ENCODE measurements at places on chromosomes 7 and 10.
A peak's percentile ranks its signal among the peaks of the same experiment; 100 is the strongest.

GRCh38 chr10:128420623-128421022 lies 294.4 kb upstream of the MKI67 start:
- DNase-seq: no peak

GRCh38 chr10:101478956-101479355 lies 109.1 kb downstream of the POLL start:
- DNase-seq: no peak

DNA sequence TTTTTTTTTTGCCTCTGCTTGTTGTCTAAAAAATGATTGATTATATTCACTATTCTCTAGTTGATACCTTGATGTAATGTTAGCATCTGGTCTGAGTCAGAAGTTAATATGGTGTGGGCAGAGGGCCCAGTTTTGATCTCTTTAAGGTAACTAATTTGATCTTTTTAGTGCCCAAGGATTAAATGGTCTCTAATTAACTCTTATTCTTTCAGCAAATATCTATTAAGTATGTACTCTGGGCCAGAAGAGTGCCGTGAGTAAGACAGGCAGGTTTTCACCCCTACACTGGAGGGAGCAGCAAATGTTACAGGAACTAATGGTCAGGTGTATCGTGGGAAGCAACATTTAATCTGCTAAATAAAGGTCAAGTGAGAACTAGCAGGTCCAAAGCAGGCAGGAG lies 144.6 kb upstream of the COL1A2 start:
- peak; percentile 90 for DNase-seq

GRCh38 chr10:47369251-47369894 lies 14.7 kb downstream of the ZNF488 start:
- no peak for DNase-seq

DNA sequence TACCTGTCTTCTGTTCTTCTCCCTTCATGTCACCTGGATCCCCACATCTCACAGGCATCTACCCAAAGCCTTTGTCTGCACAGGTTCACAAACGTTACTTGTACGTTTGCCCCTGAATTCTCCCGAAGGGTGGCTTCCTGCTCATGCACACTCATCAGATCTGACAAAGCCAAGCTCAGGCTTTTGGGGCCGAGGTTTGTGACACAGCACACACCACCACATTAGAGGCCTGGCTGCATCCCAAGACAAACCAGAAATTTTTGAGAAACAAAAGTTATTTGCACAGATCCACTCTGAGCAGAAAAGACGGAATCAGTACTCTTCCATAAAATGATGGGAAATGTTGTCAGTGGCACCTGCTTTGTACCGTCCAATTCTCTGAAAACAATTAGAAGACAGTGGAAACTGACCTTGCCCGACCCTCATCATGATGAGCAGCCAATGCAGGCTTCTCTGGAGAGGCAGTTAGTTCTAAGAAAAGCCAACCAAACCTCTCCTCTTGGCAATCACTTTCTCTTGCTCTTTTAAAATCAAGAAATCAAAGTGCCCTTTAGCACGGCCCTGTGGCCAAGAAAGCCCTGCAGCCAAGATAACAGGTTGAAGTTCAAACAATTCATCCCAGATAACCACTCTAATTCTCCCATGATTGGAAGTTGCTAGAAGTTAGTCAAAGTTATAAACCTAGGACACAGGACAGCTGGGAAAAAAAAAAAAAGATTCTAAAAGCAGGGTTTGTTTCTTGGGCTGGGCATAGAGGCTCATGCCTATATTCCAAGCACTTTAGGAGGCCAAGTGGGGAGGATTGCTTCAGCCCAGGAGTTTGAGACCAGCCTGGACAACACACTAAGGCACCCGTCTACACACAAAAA lies 13.6 kb upstream of the SVIL start:
- DNase-seq: no peak

- no peak for DNase-seq
Observed at GRCh38 chr10:106582291-106582690, 582.2 kb downstream of the SORCS1 start.

- no peak for DNase-seq
Observed at GRCh38 chr10:108877095-108877561, 1046.2 kb downstream of the XPNPEP1 start.

DNA sequence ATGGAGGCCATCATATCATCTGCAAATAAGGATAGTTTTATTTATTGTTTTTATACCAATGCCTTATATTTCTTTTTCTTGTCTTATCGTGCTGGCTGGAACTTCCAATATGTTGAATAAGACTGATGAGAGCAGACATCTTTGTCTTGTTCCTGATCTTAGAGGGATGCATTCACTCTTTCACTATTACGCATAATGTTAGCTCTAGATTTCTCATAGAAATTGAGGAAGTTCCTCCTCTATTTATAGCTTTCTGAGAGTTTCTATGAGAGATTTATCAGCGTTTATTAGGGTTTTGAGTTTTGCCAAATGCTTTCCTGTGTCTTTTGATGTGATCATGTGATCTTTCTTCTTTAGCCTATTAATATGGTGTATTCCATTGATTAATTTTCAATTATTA lies 49.3 kb downstream of the COL28A1 start:
- DNase-seq: no peak

- no peak for DNase-seq
Observed at GRCh38 chr10:124185084-124185483, 91.7 kb upstream of the CHST15 start.

GRCh38 chr10:119575506-119575905 lies 21.3 kb downstream of the TIAL1 start:
- no peak for DNase-seq

DNA sequence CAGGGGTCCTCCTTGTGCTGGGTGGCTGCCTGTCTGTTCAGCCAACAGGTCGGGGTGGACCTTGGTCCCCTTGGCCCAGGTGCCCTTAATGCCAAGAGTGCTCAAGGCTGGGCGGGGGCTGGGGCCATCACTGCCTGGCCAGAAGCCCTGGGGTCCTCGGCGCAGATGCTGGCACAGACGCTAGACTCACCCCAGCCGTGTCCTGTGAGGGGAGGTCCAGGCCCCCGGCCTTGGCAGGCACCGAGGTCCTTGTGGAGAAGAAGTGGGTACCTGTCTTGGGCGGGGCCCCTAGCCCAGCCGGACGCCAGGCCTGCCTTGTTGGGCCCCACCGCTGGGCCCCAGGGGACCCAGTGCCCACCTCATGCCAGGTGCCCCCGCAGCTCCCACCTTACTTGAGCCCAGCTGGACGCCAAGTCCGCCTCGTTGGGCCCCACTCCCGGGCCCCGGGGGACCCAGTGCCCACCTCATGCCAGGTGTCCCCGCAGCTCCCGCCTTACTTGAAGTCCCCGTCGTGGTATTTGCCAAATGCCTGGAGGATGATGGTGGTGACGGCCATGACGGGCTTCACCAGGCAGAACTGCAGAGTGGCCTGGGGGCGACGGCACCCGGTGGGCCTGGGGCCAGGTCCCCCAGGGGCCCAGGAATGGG lies 6.5 kb downstream of the TMEM184A start:
- no peak for DNase-seq

GRCh38 chr10:80646366-80646765 lies 108.7 kb downstream of the SH2D4B start:
- DNase-seq: no peak

DNA sequence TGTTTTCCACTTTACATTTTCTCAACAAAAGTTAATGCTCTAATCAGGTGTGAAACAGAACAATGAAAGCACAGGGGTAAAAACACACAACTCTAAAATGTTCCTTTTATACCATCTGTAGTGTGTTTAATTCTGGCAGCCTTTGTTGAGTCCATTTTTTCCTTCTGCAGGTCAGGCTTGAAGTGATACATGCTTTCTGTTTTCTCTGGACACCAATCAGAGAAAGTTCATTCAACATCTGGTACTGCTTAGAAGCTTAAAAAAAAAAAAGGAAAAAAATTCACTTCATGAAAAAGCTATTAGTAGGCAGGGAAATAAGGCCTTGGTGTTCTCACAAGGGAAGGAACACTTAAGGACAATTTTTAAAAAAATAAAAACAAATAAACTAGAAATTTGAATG lies 231.3 kb upstream of the RHOBTB1 start:
- DNase-seq: no peak

DNA sequence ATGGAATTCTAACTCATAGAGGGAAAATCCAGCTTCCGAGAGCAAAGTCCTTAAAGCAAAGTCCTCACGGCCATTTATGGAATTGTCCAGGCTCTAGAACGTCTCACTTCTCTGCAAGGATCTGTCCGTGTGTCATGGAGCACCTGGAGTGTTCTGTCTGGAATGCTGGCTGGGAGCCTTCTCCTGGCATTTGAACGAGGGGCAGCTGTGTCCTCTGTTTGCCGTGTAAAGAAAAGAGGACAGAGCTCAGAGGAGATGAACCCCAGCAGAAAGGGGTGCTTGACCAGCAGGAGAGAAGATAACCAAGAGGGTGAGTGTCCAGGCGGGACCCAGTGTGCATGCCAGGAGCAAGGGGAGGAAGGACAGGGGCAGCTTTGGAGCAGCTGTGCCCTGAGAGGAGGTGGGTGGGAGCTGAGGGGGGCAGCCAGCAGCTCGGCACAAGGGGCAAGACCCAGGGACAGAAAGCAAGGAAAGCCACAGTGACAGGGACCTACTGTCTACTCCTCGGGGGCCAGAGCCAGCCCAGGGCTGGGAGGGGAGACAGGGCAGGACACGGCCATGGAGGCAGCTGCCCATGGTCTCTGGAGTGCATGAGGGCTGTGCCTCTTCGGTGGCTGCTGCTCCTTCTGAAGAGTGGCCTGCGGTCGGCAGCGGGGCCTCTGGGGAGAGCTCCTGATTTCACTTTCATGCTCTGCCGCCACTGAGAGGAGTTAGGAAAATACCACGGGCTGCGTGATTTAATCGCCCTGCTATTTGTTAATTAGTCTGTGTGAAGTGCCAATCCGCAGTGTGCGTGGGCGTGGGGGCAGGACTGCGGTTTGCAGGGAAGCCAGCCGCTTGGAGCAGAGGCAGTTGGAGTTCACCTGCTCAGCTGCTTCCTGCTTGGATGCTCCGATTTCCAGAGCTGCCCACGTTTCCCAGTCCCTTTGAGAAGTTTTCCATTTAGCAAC lies 149.3 kb upstream of the SHH start:
- no peak for DNase-seq

DNA sequence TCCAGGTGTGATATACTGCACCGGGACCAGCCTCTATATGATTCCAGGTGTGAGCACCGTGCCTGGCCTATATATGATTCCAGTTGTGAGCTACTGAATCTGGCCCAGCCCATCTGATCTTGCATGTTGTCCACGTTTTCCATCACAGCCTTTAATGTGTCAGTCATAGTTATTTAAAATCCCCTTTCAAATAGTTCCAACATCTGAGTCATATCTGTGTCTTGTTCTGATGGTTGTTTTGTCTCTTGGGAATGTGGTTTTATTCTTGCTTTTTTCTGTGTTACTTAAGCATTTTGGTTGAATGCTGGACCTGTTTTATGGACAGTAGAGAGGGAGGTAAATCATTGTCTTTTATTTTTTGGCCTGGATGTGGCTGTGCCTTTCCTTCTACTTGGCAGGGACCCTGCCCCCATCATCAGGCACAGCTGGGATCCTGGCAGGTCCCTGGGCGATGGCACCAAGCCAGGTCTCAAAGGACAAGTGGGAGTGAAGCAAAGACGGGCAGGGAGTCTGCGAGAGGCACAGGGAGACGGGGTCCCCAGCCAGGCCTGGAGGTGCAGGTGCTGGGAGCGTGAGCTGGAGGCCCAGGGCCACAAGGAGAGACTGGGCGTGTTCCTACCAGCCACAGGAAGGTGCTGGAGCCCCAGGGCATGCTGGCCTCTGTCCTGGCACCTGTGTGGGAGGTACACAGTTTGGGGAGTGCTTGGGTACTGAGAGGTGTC lies 94.7 kb downstream of the DYNC2I1 start:
- peak; percentile 33 for DNase-seq

DNA sequence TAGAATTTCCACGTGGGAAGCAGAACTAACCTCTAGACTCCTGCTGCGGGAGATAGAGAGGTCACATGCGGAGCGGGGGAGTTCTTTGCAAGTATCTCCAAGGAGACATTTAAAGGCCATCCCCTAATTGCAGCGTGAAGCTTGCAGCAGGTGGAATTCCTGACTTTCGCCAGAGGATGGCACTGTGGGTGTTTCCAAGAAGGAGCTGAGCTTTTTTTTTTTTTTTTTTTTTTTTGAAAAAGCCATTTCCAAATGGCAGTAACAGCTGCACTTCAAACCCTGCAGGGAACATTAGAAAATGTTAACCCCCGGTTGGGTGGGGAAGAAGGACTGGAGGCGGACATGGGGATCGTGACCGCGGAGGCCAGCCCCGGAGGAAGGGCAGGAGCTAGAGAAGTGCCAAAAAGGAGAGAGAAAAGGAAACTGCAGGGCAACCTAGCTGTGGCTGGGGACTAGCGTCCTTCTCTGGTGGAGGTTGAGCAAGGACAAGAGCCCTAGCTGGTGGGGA lies 487.7 kb downstream of the TYW1 start:
- peak; percentile 84 for DNase-seq

DNA sequence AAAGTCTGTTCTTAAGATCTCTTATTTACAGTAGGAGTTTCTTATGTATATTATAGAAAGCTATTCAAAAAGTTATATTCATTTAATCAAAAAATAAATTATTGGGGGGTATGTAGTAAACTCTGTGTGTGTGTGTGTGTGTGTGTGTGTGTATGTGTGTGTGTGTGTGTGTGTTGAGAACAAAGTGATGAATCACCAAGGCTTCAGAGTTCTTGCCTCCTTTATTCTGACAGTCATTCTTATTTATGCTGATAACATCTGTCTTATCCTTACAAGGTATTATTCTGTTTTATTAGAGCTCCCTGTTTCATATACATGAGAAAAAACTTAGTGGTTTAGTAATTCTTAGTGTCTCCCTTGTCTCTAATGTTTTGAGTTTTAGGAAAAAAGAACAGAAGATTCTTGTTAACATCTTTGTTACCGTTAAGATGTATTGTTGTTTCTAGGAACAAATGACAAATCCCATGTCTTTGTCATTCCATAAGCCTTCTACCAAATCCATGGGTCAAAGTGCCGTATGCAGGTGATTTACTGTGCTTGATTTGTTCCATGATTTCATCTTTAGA lies 424.0 kb downstream of the EXOC4 start:
- no peak for DNase-seq

GRCh38 chr10:97466755-97467154 lies 20.8 kb downstream of the ZDHHC16 start:
- no peak for DNase-seq

DNA sequence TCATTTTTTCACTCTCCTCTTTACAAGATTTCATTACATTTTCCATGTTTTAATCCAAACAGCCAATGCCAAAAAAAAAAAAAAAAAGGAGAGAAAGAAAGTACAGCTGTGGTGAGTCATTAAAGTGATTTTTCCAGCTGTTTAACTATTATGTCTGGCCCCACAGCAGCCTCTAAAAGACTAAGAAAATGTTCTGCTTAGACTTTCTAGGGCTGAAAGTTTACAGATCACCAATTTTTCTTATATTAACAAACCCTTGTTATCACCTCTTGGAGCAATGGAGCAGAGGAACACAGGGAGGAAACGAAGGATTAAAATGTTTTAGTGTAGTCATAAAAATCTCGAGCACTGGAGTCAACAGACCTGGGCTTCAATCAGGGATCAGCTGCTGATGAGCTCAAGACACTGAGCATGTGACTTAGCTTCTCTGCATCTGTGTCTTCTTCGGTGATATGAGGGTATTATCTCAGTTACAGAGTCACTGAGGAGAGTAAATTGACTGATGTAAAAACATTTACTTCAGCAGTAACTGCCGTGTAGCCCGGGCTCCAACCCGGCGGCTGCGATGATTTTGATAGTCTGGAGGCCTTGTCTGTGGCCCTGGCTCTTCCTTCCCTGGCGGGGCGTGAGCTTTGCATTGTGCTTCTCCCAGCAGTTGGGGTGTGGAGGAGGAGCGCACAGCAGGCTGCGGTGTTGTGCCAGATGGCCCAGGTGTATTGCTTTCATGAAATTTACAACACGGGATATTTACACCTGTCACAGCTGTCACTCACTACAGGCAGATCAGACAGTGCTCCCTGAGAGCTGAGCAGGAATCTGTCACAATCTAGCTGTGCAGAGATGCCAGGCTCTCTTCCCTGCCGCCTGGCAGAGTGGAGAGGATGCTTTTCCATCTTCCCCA lies 298.3 kb upstream of the FZD8 start:
- peak; percentile 55 for DNase-seq

- no peak for DNase-seq
Observed at GRCh38 chr10:124385627-124386185, 33.0 kb downstream of the OAT start.

Data from NCI-H1105 treated with DMSO at 0.1 percent for 48 hours (cell line).